ENCODE measurements at places on chromosomes 6 and 20.

- no peak for DNase-seq
Measured at GRCh38 chr20:11676630-11677287, 240.9 kb upstream of the BTBD3 start.

DNA sequence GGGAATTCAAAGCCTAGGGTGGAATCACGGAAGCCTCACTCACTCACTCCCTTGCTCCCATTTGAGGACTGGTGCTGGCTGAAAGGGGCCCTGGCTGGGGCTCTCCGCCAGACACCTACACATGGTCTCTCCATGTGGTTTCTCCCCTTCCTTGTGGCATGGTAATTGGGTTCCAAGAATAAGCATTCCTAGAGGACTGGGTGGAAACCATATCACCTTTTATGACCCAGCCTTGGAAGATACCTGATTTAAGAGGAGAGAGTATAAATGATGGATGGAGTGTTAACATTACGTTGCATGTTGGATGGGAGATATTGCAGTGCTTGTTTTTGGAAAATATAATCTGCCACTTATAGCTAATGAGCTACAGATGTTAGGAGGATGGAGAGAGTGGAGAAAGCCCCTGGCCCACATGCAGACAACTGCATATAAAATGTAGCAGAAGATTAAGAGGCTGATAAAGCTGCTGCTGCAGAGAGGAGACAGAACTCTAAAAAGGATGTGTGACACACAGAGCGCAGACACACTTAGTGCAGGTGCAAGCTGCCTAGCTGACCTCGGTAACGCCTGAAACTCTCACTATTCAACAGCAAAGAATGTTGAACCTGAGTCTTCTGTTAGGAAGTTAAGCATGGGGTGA is 23.3 kb upstream of the CDKN1A start:
- no peak for DNase-seq

- DNase-seq: no peak
Measured at GRCh38 chr6:157853018-157853805, 30.2 kb downstream of the SNX9 start.

DNA sequence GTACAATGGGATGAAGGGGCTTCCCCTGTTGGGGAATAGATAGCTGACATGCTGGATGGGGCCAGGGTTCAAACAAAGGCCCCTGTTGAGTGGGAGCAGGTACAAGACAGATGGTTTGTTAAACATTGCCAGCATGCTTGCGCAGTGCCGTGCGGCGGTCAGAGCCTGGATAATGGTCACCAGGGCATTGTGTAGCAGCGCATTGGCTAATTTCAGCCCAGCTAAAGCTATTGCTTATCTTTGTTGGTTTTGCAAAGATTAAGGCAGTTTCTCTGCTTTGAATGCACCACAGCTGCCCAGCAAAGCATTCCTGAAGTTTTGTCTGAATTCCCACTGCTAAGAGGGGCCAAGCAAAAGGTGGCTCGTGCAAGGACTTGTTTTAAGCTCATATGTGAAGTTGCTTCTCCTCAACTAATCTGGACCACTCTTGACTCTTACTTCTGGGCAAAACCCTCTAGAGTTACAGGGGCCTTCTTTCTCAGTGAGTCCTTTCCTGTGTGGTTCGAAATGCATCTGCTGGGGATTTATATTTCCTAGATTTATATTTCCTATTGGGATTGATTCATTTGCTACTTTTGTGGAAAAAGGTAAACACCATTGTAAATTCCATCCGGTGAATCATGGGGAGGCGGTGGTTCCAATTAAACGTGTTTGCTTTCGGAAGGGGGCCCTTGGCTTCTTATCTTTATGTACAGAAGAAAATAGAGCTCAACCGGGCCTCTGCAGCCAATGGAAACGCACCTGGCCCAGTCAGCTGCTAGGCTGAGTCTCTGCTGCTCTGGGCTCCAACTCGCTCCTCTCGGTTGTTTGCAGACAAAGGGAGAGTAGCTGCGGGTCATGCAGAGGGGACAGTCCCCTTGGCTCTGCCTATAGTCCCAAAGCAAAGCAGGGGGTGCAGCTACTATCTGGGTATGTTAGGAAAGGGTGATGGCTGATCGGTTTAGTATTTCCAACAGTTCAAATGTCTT is 72.1 kb downstream of the FOXA2 start:
- DNase-seq: no peak

GRCh38 chr6:140846503-140847261 is 1286.0 kb upstream of the GJE1 start:
- DNase-seq: no peak

DNA sequence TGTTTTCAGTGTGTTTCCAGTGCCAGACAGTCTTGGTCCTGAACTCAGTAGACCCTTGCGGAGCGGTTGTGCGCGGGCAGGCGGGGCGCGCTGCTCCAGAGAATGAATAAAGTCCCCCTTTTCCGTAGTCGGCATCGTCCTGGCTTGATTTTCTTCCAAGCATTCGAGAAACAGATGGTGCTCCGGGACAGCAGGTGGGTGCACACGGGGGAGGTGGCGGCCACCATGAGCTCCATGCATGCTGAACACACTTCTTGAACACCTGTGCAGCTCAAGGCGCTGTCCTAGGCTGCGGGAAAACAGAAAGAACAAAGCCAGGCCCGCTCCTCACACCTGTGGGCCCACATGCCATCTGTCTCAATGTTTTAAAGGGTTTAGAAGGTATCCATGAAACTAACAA is 125.2 kb downstream of the TAF4 start:
- DNase-seq: no peak

DNA sequence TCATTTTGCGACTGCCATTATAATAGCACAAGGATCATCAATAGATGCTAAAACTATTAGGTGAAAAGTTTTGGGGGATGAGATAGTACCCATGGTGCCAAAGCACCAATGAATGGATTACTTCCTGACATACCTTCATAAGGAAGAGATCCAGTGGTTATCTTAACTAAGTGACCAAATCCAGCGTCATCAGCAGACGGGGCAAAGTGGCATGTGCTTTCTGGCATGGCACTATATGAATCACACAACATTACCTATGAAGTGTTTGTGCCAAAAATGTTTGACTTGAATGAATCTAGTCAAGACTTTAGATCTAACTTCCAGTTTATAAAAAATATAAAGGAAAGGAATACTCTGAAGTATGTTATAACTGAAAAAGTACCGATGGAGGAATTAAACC is 10.8 kb downstream of the TRIM26 start:
- DNase-seq: no peak

DNA sequence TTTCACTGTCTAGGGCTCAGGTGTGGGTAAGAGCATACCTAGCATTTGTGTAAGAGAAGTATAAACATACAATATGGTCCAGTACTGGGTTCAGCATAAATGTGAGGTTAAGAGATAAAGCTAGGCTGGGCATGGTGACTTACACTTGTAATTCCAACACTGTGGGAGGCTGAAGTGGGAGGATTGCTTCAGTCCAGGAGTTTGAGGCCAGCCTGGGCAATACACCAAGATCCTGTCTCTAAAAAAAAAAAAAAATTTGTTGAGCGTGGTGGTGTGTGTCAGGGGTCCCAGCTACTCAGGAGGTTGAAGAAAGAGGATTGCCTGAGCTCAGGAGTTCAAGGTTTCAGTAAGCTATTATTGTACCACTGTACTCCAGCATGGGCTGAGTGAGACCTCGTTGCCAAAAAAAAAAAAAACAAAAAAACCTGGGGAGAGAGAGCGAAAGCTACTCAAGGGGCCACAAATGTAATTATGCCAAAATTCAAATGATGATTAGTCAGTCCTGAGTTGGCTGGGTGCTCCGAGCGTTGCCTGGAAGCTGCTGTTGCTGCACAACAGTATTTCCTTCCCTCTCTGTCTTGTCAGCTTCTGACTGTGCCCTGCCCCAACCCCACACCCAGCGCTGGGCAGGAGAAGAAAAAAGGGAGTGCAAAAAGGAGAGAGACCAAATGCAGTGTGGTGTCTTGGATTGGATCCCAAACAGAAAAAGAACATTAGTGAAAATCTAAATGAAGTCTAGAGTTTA is 24.0 kb downstream of the CMTR1 start:
- no peak for DNase-seq

GRCh38 chr6:107655245-107655644 is 165.3 kb downstream of the SOBP start:
- no peak for DNase-seq

Measured in activated T-helper 1 cell treated with anti-CD3 and anti-CD28 coated beads, Interleukin-2, amount 50 U/mL, for 16 hours (primary cell).